Astrocyte of the cerebellum (primary cell): ENCODE measurements at places on chromosomes 16 and 17.

DNA sequence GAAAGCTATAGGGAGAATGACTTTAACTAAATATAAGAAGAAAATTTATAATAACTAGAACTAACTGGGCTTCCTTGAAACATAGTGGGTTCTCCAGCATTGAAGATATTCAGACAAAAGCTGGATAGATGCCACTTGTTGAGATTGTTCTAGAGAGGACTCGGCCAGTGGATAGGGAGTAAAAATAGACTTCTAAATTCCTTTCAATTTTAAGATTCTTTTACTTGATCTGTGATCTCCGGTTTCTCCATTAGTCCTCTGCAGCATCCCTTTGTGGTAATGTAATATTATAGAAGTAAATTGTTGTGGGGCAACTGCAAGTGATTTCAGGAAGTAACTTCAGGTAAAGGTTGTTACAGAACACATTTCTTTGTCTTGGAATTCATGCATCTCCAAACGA lies 10.3 kb upstream of the RARA start:
- DNase-seq: no peak

- DNase-seq: no peak
Measured at GRCh38 chr17:50539762-50540559, 7.0 kb upstream of the SPATA20 start.

GRCh38 chr17:18028114-18028951 lies 10.6 kb downstream of the ATPAF2 start:
- no peak for DNase-seq

DNA sequence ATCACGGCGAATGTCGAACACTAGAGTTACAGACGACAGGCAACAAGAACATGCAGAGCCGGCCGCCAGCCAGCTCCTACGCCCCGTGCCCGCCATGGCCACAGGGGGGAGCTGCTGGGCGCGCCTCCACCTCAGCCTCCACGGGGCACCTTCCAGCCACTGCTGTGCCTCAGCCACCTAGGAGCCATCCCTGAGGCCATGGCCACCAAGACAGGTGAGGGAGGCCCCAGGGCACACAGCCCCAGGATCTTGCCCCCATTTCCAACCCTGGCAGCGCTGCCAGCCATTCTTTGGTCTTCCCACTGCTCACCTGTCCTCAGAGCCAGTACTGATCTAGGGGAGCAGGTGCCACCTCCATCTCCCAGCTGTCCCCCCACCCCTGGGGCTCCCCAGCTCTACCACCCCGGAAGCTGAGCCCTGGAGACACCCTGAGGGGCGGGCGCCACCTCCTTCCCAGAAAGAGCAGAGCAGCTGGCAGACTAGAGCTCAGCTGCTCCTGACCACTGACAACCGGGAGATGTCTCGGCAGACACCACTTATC lies 11.8 kb downstream of the GNPTG start:
- DNase-seq: no peak

- DNase-seq: no peak
Measured at GRCh38 chr16:11249233-11250061, 6.6 kb downstream of the SOCS1 start.

DNA sequence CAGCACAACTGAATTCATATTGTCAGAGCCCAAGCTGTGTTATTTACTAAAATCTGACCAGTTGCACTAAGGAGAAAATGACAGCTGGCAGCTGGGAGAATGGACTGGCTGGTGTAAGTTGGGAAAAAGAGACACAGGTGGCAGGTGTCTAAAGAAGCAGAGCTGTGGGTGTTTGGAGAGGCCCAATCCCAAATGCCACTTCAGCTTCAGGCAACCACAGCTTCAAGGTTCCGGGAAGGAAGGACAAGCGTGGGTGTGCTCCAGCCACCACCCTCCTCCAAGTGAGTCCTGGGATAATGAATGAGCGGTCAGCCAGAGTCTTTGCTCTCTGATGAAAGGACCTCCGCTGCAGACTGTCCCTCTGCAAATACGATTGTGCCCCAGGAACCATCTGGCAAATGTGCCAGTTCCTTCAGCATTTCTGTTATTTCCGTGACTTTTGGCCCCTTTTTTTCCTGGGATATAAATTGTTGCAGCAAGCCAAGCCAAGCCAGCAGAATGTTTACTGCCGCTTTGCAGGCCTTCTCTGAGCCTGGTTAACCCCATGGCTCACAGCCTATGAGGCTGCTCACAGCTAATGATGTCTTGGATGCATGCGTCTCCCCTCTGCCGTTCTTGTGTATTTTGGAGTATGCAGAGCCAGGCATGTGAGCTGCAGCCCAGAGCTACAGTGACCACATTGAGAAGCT lies 9.5 kb upstream of the RHBDL3 start:
- DNase-seq: no peak

DNA sequence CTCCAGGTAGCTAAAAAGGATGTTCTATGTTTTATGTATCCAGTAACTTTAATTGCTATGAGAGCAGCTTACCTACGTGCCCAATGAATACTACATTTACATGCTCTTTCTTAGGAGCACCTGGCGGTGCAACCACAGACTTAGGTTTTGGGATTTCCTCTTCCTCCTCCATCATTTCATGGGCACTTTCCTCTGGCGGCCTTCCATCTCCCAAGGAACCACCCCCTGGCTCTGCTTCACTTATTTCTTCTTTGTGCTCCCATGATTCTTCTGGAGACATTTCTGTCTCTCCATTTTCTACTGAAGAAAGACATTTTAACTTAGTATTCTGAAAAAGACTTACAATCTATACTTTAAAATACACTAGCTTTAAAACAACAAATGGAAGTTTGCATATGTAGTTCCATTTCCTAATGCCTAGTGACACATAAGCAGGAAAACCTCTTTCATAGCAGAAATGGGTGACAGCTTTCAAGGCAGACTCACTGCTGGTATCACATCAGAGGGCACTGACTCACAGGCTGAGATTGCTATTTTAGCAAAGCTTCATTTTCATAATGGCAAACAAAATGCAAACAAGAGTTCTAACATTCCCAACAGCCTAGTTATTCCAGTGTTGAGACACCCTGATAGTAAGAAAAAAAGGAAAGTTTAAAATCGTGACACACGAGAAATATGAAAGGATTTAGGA lies 19.1 kb downstream of the GSPT1 start:
- no peak for DNase-seq

DNA sequence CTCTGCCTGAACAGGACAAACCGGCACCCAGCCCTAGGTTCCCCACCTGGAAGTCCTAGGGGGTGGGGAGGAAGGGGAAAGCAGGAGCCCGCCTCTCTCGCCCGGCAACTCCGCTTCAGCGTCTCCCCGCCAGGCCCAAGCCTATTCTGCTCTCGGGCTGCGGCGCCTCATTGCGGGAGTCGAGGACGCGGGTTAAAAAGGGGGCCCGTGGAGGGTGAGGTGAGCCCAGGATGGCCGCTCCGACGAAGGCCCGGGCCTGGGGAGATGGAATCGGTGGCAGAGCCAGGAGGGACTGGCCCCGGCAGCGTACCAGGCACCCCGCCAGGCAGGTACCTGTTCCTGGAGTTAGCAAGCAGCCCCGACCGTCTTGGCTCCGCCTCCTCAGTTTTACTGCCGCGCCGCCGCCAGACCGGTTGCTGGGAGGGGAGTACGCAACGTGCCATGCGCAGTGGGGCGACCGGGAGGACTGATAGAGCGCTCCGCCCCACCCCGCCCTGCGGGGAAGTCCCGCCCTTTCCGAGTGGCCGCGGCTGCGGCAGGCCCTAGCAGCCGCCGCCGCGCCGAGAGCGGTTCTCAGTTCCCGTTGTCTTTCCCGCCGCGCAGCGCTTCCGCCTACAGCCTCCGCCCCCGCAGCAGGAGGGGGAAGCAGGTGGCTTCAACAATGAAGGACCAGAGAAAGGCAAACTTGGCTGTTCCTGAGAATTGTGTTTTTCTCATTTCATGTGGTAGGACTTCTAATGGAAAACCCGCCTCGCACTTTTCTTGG lies at the start of gene STRADA:
Gene STRADA, minus strand, starts transcription at position 392 of the 766 bp plus-strand sequence. CDS start 13,430 bp downstream, outside the sequence.
- peak; percentile 90 for DNase-seq
